Cardiac atrium fibroblast (primary cell): ENCODE measurements at places on chromosomes 13 and 19. TPM values are rescaled to one million over a fixed set of nuclear protein-coding genes. Genes with fewer than 3 reads are reported as not detected.

FAM174C gene
- total RNA-seq: 26.9 and 75.8 TPM in 2 replicates

ZNF709 gene
- 2.5 and 2.6 TPM in 2 replicates for total RNA-seq

SYDE1 gene
- 59.6 and 61.6 TPM in 2 replicates for total RNA-seq

HIPK4 gene
- total RNA-seq: not detected in 2 replicates

CACNG7 gene
- total RNA-seq: 6.3 and 11.3 TPM in 2 replicates

DNMT1 gene
- 38.2 and 46.0 TPM in 2 replicates for total RNA-seq

MADCAM1 gene
- not detected in 2 replicates for total RNA-seq

RNF17 gene
- total RNA-seq: 0.32 TPM in 1 of 2 replicates, not detected in the other

F2RL3 gene
- 1.3 TPM in 1 of 2 replicates, not detected in the other for total RNA-seq

WDR18 gene
- total RNA-seq: 25.1 and 37.9 TPM in 2 replicates

ZNF224 gene
- total RNA-seq: 7.0 and 32.3 TPM in 2 replicates

ZNF93 gene
- 2.1 and 5.4 TPM in 2 replicates for total RNA-seq

ATP5F1D gene
- total RNA-seq: 66.6 and 105 TPM in 2 replicates

ZNF616 gene
- 5.4 and 8.4 TPM in 2 replicates for total RNA-seq

CEACAM16 gene
- total RNA-seq: not detected in 2 replicates

ZNF324B gene
- total RNA-seq: 5.8 and 9.6 TPM in 2 replicates

PRX gene
- 1.8 and 2.4 TPM in 2 replicates for total RNA-seq

SIGLEC11 gene
- total RNA-seq: not detected in 2 replicates

ZNF772 gene
- 13.4 and 18.8 TPM in 2 replicates for total RNA-seq

CGB5 gene
- not detected in 2 replicates for total RNA-seq

BORA gene
- total RNA-seq: 2.3 and 3.2 TPM in 2 replicates

CACNG8 gene
- 0.72 and 0.97 TPM in 2 replicates for total RNA-seq

IGFL2 gene
- not detected in 2 replicates for total RNA-seq

SCEL gene
- total RNA-seq: not detected in 2 replicates

ZNF490 gene
- 4.7 and 7.1 TPM in 2 replicates for total RNA-seq
